ENCODE measurements at places on chromosomes 3 and 15.

- peaks cover 2% of the 10 kb centered on the region for H3K36me3 ChIP-seq
- DNase-seq, result no peak
- H3K27me3 ChIP-seq, result no peaks in the 10 kb centered on the region
- no peak overlapping the region for H3K27ac ChIP-seq
These were observed 8.1 kb downstream of the PGBD4 start for GRCh38 chr15:34109797-34110663.

GRCh38 chr3:45608885-45609284, 14.3 kb downstream of the LIMD1 start:
- peaks cover 28% of the 10 kb centered on the region for H3K4me1 ChIP-seq
- DNase-seq, result no peak
- no peaks in the 10 kb centered on the region for H3K36me3 ChIP-seq
- H3K27ac ChIP-seq, result peak overlapping the region; percentile 81
- no peaks in the 10 kb centered on the region for H3K27me3 ChIP-seq
- H3K4me3 ChIP-seq, result no peak overlapping the region

GRCh38 chr3:141793476-141794260, 30.5 kb downstream of the GRK7 start:
- H3K4me3 ChIP-seq, result no peak overlapping the region
- no peaks in the 10 kb centered on the region for H3K27me3 ChIP-seq
- DNase-seq, result no peak
- no peaks in the 10 kb centered on the region for H3K36me3 ChIP-seq
- no peak overlapping the region for H3K27ac ChIP-seq

GRCh38 chr3:50162034-50162883, 7.1 kb downstream of the SEMA3F start:
- peaks cover 93% of the 10 kb centered on the region for H3K4me1 ChIP-seq
- no peak for DNase-seq
- H3K4me3 ChIP-seq, result no peak overlapping the region
- H3K27ac ChIP-seq, result peak overlapping the region; percentile 65
- no peaks in the 10 kb centered on the region for H3K27me3 ChIP-seq
